Natural killer cell (primary cell): ENCODE measurements at places on chromosomes 3 and 15. TPM values are rescaled to one million over a fixed set of nuclear protein-coding genes. Genes with fewer than 3 reads are reported as not detected.

DNA sequence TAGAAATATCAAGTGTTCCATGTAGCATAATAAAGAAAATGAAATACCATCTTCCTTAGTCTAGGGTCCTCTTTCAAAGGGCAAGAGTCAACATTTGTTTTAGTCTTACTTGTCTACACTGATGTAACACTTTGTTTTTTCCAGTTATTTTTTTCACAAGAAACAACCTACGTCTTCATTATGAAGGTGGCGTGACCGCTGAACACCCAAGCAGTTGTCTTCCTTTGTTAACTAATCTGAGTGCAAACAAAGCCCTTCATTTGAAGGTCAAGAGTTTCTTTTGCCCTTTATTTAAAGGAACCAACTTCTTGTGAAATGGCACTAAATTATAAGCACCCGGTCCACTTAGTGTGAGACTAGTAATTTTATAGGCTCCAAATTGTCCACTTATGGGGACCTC is 73.2 kb downstream of the CD47 start:
- no peak for DNase-seq

- peak; percentile 43 for DNase-seq
These were observed 173.5 kb downstream of the TNIK start for GRCh38 chr3:171286580-171287249.

- DNase-seq, result no peak
These were observed 192.8 kb downstream of the ARPP21 start for GRCh38 chr3:35832140-35832571.

DNA sequence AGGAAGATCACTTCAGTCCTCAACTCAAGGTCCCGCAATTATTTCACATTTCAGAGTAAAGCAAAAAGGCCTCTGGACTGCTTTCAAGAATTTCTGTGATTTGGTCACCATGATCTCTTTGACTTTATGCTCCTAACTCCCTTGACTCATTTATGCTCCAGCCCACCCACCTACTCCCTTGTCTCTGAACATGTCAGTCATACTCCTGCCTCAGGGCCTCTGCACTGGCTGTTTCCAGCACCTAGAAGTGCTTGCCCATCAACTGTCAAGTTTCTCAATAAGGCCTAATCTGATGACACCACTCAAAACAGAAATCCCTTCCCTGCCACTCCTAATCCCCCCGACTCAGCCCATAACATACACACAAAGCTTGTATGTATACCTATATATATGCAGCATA is 36.1 kb upstream of the CSPG5 start:
- DNase-seq, result no peak

GRCh38 chr3:152315623-152316022 is 46.9 kb downstream of the MBNL1 start:
- DNase-seq, result peak; percentile 51

- no peak for DNase-seq
These were observed 321.3 kb downstream of the MEX3B start for GRCh38 chr15:81724536-81724935.

ZIC1 gene
- total RNA-seq, result not detected

PAQR5 gene
- total RNA-seq, result 0.40 TPM

EPB42 gene
- total RNA-seq, result not detected

GOLGA8Q gene
- 4.1 TPM for total RNA-seq

A4GNT gene
- not detected for total RNA-seq

GOLGA8R gene
- 126 TPM for total RNA-seq

WDR48 gene
- total RNA-seq, result 89.1 TPM

FANCD2OS gene
- not detected for total RNA-seq
